ENCODE measurements at places on chromosomes 3 and 15.

GRCh38 chr3:54994111-54994513, 66.3 kb upstream of the LRTM1 start:
- DNase-seq = no peak

DNA sequence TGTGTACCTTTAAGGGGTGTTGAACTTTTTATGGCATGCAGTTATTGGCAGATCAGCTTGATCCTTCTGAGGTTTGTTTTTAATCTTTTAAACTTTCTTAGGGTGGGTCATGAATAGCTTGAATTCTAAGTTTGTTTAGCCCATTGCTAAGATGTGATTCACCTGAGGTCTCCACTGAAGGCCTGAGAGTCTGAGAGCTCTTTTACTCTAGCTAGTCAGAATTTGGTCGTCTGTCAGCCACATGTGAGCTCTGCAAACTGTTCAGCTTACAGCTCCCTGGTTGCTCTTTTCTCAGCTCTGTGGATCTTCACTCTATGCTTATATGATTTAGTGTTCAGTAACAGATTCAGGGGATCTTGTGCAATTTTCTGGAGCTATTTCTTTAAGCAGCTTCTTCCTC, 161.3 kb downstream of the ABHD5 start:
- DNase-seq = no peak

DNA sequence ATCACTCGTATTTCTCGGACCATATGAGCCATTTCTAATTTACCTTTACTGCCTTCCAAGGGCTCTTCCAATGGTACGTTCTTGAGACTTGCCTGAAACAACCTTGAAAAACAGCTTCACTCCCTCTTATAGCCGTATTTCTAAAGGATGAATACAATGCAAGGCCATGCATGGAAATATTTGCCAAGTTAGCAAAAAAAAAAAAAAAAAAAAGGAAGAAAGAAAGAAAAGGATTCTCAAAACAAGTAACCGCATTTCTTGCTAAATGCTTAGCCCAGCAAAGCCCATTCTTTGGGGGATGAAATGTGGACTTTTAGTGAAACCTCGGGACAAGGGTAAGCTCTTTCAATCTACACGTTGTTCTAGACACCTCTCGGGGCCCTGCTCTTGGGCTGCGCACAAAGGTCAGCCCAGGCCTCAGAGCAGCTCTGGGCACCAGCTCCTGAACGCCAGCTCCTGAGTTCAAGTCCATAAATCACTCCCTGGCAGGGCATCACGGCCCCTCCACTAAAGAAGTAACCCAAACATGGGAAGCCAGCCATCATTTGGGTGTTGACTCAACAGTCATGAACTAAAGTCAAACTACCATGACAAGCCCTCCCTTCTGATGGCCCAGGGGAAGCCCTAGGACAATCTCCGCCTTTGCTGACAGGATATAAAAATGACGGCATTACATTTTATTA, 132.7 kb downstream of the ADAMTS17 start:
- DNase-seq = no peak

DNA sequence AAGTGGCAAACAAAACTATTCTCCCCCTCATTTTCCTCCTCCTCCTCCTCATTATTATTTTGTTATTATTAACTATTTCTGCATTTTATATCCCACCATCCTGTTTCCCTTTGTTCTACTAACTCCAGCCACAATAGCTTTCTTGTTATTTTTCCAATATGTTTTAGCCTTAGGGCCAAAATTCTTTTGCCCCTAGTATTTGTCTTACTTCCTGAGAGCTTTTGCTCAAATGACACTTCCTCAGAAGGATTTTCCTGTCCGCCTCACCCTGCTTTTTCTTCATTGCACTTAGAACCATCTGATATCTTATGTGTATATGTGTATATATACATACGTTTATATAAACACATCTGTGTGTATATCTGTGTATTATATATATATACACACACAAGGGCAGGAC, 32.7 kb upstream of the NUDT16 start:
- no peak for DNase-seq

- no peak for DNase-seq
These were observed 116.8 kb downstream of the TPRG1 start for GRCh38 chr3:189288348-189289235.

DNA sequence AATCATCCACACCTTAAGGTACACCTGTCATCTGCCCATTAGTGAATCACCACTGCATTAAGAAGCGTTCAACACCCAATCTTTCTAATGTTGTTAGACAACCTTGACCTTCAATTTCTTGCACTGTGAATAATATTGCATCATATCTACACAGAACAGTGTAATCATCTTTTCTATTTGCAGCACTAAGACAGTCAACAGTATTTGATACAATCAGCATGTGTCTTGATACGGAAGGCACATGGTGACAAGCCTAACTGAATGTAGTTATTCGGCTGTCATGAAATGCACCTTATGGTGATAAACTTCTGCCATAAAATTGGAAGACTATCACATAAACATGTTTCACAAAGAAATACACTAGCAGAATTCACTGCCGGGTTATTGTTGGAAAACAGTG, 253.9 kb upstream of the THRB start:
- DNase-seq = no peak

GRCh38 chr3:45592830-45593707, 1.5 kb upstream of the LIMD1 start:
- DNase-seq = peak; percentile 68

DNA sequence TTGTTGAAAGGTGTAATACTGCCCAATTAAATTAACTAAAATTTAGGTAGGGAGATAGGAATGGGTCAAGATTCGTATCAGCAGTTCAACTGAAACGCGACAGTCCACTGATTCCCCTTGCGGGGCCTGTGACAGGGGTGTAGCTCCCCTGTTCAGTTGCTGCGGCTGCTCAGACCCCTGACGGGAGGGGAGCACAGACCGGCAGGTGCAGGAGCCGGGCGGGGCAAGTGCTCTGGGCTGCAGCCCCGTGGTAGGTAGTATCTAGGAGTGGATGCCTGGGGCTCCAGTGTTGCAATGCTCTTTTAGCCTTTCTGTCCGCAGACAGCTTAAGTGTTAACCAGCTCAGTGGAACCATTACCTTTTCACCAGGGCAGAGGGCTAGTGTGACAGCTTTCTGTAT, 164.9 kb downstream of the ROBO2 start:
- DNase-seq = no peak

DNA sequence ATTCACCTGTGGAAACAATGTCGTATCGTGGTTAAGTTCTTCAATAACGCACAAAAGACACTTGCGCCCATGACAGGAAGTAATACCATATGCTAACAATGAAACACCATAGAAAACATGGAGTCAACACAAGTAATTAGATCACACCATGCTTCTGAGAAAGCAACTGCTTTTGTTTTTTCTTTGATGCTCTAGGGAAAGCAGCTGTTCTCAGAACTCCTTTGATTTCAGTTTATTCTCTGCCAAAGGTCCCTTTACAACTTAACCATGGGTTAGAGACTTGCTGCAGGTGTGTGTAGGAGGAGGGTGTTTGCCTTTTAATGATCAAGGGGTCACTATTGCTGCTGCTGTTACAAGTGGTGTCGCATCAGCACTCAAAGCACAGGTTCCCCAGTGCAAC, 324.0 kb upstream of the SLCO3A1 start:
- no peak for DNase-seq

GRCh38 chr3:169227911-169228310, 435.6 kb downstream of the MECOM start:
- DNase-seq = no peak

- DNase-seq = no peak
These were observed 9.2 kb upstream of the SSR3 start for GRCh38 chr3:156563900-156564682.

DNA sequence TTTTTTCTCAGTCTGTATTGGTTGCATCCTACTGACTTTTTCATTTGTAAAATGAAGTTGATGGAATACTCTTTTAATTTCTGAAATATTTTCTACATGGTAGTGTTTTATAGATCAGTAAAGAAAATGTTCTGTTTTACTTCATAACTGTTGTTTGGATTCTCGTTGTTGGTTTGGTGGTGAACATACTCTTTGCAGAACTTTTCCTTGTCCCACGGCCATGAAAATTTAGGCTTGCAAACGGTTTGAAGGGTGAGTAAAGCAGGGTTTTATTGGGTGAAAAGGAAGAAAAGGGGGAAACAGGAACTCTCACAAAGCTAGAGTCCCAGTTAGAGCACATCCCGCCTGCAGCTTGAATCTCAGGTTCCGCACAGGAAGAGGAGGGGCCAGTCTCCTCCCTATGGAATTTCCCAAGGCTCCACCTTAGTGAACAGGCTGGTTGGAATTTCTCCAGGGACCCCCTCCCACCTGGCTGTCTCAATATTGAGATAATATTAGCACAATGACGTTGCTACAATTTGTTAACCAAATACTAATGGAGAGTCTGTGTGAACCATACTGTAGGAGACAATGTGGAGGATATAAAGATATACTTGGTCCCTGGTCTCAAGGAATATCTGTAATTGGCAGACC, 5.6 kb downstream of the PDCD6IP start:
- DNase-seq = no peak

- DNase-seq = peak; percentile 7
These were observed 287.5 kb downstream of the MAGI1 start for GRCh38 chr3:65751123-65751700.

GRCh38 chr15:38682861-38683260, 118.2 kb upstream of the RASGRP1 start:
- no peak for DNase-seq

- DNase-seq = peak; percentile 38
These were observed 5.8 kb downstream of the PRRT3 start for GRCh38 chr3:9946112-9947024.

GRCh38 chr15:42919308-42919707, 1.3 kb downstream of the TTBK2 start:
- no peak for DNase-seq

GRCh38 chr15:41581110-41581509, 22.1 kb downstream of the TYRO3 start:
- no peak for DNase-seq

DNA sequence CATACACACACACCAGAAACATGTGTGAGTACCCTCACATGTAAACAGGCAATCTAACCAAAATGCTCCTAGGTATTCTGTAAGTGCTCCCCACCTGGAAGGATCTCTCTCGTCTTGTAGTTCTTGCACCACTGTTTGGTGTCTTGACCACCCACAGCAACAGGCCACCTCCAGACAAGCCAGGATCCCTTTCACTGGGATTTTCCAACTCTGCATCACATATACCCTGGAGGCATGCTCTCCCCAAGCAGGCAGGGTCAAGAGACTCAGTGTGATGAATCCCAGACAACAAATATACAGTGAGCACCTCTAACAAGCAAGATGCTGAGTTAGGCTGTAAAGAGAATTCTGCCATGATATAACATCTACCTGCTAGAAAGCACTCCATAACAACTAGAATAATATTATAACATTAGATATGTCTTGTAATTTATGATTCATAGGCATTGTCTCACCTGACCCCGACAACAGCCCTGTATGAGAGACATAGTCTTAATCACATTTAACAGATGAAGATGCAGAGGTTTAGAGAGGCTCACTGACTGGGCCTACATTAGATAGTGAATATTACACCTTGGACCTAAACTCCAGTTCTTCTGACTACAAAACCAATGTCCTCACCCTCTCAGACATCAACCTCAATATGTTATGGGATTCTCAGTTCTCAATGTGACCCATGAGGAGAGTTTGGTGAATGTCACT, 76.5 kb upstream of the BCL6 start:
- DNase-seq = no peak

GRCh38 chr3:28575746-28576613, 227.4 kb upstream of the AZI2 start:
- peak; percentile 16 for DNase-seq

GRCh38 chr3:31353166-31353565, 179.6 kb upstream of the STT3B start:
- DNase-seq = no peak

DNA sequence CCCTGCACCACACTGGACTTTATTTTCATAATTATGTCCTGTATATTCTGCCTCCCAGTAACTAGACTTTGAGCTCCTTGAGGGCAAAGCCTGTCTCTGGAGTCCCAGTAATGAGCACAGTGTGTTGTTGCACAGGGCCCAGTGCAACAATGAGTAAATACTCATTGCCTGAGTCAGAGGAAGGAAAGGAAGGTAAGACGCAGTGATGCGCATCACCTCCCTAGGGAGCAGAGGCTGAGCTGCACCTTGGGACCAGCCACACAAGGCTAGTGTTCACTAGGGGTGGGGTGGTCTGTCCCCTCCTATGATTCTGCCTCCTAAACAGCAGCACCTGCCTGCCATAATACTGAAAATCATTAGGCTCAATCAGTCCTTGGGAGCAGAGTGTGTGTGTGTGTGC, 86.6 kb upstream of the ADAMTSL3 start:
- no peak for DNase-seq

DNA sequence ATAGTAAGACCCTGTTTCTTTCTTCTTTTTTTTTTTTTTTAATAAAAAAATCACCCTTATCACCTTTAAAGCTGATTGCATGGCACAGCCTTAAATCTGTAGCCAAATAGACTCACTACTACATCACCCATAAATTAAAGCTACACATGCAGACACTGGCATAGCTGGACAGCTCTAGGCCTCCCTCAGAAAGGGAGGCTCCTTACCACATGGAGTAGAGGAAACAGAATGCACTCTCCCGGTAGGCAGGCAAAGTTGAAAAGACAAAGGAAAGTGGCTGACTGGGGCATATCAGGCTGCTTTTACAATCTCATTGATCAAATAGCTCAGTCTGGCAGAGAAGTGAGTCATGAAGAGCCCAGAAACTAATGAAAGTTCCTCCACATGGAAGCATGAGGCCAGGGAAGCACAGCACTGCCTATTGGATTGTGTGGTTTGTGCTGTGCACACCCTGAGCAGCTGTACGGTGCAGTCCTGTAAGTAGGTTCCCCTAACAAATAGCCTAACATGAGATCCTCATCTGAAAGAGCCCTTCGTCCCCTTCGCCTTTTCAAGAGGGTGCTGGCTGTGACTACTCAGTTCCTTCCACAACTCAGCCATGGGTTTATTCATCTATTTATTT, 32.7 kb upstream of the FAM98B start:
- no peak for DNase-seq

GRCh38 chr3:139491966-139492365, 15.7 kb upstream of the RBP2 start:
- no peak for DNase-seq

DNA sequence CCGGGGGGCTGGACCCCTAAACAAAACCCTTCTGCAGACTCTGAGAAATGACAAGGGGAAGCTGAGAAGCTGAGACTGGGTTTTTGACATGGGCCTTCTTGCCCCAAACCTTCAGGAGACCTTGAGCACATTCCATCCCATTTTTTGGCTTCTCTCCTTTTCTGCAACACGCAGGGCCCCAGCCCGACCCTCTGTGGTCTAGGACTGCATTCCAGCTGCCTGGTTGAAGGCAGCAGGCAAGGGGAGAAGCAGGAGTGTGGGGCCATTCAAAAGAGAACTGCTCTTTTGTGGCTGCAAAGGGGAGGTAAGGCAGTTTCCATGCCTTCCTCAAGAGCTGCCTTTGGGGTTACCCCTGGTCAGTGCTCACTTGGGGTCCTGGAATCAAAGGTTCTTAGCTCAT, 263.0 kb downstream of the TLE3 start:
- no peak for DNase-seq

- DNase-seq = no peak
These were observed 510.2 kb upstream of the MDFIC2 start for GRCh38 chr3:70822669-70823068.

DNA sequence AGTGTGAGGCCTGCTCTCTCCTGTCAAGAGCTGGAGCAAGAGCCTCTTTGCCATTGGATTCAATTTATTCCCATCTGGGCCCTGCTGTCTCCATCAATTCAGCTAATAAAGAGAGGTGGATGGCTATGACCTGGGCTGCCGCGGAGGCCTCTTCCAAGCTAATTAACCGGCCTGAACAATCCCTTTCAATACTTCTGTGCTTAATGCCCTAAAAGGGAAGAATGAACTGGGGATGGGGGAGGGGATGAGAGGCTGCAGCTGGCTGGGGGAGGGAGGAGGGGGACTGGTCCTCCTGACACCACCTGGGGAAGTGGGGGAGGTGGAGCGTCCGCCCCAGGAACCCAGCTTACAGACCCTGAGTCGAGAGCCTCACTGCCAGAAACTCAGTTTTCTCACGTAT, 33.4 kb upstream of the PRR23E start:
- DNase-seq = no peak
